Stimulated activated CD4-positive, alpha-beta T cell treated with anti-CD3 and anti-CD28 coated beads, Interleukin-1b, Interleukin-23, amount 100 ng/mL, for 24 hours (primary cell): ENCODE measurements at places on chromosomes 7 and 10.

DNA sequence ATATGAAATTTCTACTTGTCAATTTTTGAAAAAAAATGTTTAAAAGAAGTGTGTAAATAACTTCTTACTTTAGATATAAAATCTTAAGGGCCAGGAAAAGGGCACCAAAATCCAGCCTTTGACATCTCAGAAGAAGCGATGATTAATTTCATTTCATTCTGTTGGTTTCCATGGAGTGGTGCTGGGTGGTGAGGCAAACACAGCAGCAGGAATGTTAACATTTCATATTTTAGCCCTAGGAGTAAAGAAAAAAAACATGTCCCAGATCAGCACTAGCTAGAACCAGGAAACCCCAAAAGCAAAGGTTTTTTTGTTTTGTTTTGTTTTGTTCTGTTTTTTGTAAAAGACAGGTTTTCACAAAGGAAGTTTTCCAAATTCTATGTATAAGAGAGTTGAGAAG is 298.8 kb upstream of the C7orf33 start:
- DNase-seq, result no peak

- DNase-seq, result no peak
Measured at GRCh38 chr10:44575601-44576380, 190.9 kb upstream of the CXCL12 start.

GRCh38 chr10:80094231-80094630 is 15.8 kb downstream of the TMEM254 start:
- no peak for DNase-seq

GRCh38 chr7:22725585-22725984 is 1.4 kb upstream of the IL6 start:
- no peak for DNase-seq

DNA sequence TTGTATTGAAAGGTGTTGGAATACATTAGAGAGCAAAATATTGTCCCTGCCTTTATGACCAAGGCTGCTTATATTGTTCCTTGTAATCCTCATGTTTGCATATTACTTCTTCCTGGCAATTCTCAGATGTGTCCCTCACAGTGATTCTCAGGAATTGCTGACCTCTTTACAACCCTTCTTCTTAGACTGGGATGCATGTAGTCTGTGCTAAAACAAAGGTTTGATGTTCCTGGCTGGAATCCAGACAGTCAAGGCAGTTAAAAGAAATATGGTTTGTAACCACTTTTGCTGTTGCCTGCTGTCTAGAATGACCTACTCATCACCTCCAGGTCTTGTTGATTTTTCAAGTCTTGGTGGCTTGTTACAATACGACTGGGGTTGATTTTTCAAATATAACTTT is 367.6 kb downstream of the HGF start:
- no peak for DNase-seq

DNA sequence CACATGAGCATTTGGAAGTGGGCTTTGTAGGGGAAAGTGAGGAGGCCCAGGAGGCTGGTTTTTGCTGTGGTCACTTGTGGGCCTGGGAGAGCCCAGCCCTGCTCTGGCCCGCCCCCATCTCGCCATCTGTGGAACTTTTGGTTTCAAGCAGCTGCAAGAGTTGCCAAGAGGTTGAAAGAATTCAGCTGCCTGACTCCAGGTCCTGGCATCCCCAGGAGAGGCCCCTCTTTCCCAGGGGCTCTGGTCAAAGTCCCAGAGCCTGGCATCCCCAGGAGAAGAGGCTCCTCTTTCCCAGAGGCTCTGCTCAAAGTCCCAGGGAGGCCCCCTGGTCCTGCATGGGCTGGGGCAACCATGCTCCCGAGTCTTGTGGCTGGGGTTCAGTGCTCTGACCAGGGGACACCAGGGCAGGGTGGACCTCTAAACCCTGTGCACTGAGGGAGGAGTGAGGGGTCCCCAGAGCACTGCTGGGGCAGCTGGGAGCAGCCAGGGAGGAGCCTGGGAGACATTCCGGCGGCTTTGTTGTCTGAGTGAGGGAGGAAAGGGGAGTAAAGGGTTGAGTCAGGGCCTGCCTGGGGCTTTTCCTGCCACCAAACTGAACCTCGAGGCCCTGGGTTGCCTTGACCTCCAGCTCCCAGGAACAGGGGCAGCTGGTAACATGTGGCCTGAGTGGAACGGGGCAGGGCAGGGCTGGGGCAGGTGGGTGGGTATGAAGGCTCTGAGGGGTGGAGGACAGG is 27.7 kb upstream of the CSGALNACT2 start:
- no peak for DNase-seq

- DNase-seq, result no peak
Measured at GRCh38 chr10:89207801-89208551, 859 bp upstream of the CH25H start.

DNA sequence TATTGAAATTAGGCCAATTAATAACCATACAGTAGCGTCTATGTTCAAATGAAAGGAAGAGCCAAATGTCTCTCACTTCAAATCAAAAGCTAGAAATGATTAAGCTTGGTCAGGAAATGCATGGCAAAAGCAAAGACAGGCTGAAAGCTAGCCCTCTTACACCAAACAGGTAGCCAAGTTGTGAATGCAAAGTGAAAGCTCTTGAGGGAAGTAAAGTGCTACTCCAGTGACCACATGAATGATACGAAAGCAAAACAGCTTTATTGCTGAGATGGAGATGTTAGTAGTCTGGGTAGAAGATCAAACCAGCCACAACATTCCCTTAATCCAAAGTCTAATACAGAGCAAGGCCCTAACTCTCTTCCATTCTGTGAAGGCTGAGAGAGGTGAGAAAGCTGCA is 123.8 kb downstream of the TEX36 start:
- DNase-seq, result no peak

DNA sequence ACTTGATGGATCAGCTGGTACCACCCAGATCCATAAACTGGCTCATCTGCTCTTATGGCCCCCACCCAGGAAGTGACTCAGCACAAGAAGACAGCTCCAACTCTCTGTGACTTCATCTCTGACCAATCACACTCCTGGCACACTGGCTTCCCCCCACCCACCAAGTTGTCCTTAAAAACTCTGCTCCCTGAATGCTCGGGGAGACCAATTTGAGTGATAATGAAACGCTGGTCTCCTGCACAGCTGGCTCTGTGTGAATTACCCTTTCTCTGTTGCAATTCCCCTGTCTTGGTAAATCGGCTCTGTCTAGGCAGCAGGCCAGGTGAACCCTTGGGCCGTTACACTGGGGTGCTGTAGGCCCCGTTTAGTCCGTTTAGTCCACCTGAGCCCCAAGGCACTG is 23.4 kb upstream of the BNIP3 start:
- DNase-seq, result no peak

GRCh38 chr7:85508642-85509410 is 322.0 kb upstream of the SEMA3D start:
- DNase-seq, result no peak

GRCh38 chr7:151168003-151168786 is 701 bp upstream of the GBX1 start:
- no peak for DNase-seq

- no peak for DNase-seq
Measured at GRCh38 chr7:150931199-150931869, 46.8 kb downstream of the KCNH2 start.
